ENCODE measurements at places on chromosomes 1 and 21. TPM values are rescaled to one million over a fixed set of nuclear protein-coding genes. Genes with fewer than 3 reads are reported as not detected.

GRCh38 chr1:178644308-178645120 is 80.5 kb upstream of the RALGPS2 start:
- peaks cover 30% of the 10 kb centered on the region for H3K4me1 ChIP-seq
- no peaks in the 10 kb centered on the region for H3K36me3 ChIP-seq
- H3K27me3 ChIP-seq, result no peaks in the 10 kb centered on the region
- no peak for DNase-seq
- H3K27ac ChIP-seq, result no peak overlapping the region

GRCh38 chr1:178389441-178389840 is 107.3 kb downstream of the CLEC20A start:
- H3K27ac ChIP-seq, result no peak overlapping the region
- no peak for DNase-seq
- peaks cover 9% of the 10 kb centered on the region for H3K4me1 ChIP-seq
- H3K36me3 ChIP-seq, result no peaks in the 10 kb centered on the region
- no peaks in the 10 kb centered on the region for H3K27me3 ChIP-seq

DNA sequence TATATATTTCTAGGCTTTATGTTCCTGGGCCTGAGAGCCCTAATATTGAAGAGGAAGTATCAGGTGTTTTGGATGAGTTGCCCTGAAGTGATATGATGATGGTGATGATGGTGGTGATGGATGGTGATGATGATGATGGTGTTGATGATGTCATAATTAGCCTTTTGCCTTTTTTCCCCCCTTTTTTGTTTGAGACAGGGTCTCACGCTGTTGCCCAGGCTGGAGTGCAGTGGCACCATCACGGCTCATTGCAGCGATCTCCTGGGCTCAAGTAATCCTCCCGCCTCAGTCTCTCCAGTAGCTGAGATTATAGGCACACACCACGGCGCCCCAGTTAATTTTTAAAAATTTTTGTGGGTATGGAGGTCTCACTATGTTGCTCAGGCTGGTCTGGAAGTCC is 76.5 kb downstream of the CNST start:
- H3K27ac ChIP-seq, result no peak overlapping the region
- H3K27me3 ChIP-seq, result no peaks in the 10 kb centered on the region
- H3K36me3 ChIP-seq, result no peaks in the 10 kb centered on the region
- H3K4me3 ChIP-seq, result no peak overlapping the region
- no peaks in the 10 kb centered on the region for H3K4me1 ChIP-seq

DNA sequence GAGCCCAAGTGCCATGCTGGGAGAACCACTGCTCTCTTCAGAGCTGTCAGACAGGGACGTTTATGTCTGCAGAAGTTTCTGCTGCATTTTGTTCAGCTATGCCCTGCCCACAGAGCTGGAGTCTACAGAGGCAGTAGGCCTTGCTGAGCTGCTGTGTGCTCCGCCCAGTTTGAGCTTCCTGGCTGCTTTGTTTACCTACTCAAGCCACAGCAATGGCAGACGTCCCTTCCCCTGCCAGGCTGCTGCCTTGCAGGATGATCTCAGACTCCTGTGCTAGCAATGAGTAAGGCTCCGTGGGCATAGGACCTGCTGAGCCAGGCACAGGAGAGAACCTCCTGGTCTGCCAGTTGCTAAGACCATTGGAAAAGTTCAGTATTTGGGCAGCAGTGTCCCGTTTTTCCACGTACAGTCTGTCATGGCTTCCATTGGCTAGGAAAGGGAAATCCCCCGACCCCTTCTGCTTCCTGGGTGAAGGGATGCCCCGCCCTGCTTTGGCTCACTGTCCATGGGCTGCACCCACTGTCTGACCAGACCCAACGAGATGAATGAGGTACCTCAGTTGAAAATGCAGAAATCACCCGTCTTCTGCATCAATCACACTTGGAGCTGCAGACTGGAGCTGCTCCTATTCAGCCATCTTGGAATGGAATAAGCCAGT is 31.9 kb downstream of the CYP4B1 start:
- no peak overlapping the region for H3K4me3 ChIP-seq
- H3K27ac ChIP-seq, result no peak overlapping the region
- no peaks in the 10 kb centered on the region for H3K27me3 ChIP-seq
- no peaks in the 10 kb centered on the region for H3K4me1 ChIP-seq
- H3K36me3 ChIP-seq, result no peaks in the 10 kb centered on the region
- DNase-seq, result no peak

GRCh38 chr1:196459383-196459782 is 148.9 kb downstream of the KCNT2 start:
- H3K27me3 ChIP-seq, result no peaks in the 10 kb centered on the region
- H3K4me3 ChIP-seq, result no peak overlapping the region
- no peak overlapping the region for H3K27ac ChIP-seq
- peaks cover 12% of the 10 kb centered on the region for H3K4me1 ChIP-seq

DNA sequence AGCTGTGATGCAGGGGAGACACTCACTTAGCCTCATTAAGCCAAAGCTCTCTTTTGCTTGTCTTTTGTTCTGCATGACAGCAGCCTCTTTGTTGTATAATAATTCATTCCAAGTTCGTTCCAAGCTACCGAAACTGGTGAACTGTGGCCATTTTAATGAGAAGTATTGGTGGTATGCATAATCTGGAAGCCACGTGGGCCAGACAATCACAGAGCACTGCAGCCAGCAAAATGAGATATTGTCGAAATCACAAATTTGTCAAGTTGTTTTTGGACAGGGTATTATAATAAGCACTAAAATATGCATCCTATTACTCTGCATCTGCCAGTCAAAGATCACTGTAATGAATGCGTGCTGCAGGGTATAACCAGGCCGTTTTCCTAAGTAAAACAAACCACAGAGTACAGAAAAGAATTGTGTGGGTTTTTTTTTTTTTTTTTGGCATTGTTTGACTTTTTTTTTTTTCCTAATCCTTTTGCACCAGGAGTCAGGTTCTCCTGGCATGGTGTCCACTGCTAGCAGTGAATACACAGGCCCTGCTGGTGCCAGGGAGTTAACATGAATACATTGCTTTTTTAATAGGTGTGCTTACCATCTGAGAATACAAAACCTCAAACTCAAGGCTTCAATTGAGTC is 423.9 kb downstream of the PTBP2 start:
- peak; percentile 55 for DNase-seq
- H3K4me1 ChIP-seq, result peaks cover 16% of the 10 kb centered on the region
- no peak overlapping the region for H3K4me3 ChIP-seq

- no peaks in the 10 kb centered on the region for H3K27me3 ChIP-seq
- H3K4me1 ChIP-seq, result no peaks in the 10 kb centered on the region
- H3K27ac ChIP-seq, result no peak overlapping the region
- no peak for DNase-seq
Measured at GRCh38 chr1:17633654-17634053, 94.2 kb downstream of the ARHGEF10L start.

DNA sequence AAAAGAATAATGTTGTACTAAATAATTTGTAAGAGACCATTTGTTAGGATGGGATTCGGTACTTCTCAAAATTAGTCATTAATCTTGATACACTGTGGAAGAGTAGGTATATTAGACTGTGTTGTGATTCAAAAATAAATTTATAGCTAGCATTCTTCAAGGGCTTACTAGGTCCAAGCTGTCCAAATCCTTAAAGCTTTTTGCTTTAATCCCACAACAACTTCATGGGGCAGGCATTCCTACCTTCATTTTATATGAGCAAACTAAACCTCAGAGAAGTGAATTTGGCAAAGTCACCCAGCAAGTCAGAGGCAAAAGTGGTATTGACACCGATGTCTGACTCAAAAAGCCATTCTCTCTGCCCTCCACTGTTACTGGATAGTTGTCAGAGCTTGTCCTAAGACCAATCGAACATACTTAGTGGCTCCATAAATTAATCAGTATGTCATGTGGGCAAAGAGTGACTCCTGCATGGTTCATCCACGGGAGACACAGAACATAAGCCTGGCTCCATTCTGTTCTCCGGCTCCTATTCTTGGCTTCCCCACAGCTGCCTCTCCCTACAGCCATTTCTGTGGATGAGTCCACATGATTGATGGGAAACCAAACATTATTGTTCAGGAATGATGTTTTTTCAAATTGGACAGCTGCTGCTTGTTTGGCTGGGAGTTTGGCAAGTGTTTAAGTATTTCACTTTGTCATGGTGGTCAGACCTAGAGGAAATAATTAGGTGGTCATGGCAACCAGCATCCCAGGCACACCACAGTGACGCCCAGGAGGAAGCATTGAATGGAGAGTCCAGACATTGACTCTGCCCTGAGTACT is 133.4 kb upstream of the FGGY start:
- H3K4me1 ChIP-seq, result no peaks in the 10 kb centered on the region
- H3K27me3 ChIP-seq, result no peaks in the 10 kb centered on the region
- no peak overlapping the region for H3K27ac ChIP-seq
- peaks cover 3% of the 10 kb centered on the region for H3K36me3 ChIP-seq
- no peak overlapping the region for H3K4me3 ChIP-seq

DNA sequence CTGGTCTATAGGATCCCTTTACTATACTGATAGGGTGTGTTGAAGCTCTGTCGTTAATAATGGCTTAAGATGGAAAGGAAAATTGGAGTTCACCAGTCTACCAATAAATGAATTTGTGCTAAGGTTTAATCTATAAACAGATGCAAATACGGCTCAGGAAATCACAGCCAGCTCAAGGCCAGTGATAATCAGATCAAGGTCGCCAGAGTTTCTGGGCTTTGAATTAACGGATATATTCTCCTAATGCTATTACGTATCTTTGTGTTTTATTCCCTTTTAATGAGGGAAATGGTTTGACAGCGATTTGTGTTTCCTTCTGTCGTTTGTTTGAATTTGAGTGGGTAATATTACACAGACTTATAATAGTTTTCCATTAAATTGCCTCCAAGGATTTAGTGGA is 279.6 kb downstream of the BACH1 start:
- no peak overlapping the region for H3K27ac ChIP-seq
- peaks cover 8% of the 10 kb centered on the region for H3K4me1 ChIP-seq
- no peak overlapping the region for H3K4me3 ChIP-seq
- no peaks in the 10 kb centered on the region for H3K27me3 ChIP-seq
- no peaks in the 10 kb centered on the region for H3K36me3 ChIP-seq

- no peaks in the 10 kb centered on the region for H3K36me3 ChIP-seq
- H3K27me3 ChIP-seq, result no peaks in the 10 kb centered on the region
- no peak overlapping the region for H3K4me3 ChIP-seq
- DNase-seq, result no peak
- H3K27ac ChIP-seq, result no peak overlapping the region
Measured at GRCh38 chr1:116485976-116486375, 84.8 kb downstream of the CD58 start.

GRCh38 chr1:63403386-63403785 is 36.0 kb downstream of the ALG6 start:
- H3K27ac ChIP-seq, result no peak overlapping the region
- H3K27me3 ChIP-seq, result no peaks in the 10 kb centered on the region
- no peak overlapping the region for H3K4me3 ChIP-seq
- H3K36me3 ChIP-seq, result peaks cover 11% of the 10 kb centered on the region
- no peak for DNase-seq

DNA sequence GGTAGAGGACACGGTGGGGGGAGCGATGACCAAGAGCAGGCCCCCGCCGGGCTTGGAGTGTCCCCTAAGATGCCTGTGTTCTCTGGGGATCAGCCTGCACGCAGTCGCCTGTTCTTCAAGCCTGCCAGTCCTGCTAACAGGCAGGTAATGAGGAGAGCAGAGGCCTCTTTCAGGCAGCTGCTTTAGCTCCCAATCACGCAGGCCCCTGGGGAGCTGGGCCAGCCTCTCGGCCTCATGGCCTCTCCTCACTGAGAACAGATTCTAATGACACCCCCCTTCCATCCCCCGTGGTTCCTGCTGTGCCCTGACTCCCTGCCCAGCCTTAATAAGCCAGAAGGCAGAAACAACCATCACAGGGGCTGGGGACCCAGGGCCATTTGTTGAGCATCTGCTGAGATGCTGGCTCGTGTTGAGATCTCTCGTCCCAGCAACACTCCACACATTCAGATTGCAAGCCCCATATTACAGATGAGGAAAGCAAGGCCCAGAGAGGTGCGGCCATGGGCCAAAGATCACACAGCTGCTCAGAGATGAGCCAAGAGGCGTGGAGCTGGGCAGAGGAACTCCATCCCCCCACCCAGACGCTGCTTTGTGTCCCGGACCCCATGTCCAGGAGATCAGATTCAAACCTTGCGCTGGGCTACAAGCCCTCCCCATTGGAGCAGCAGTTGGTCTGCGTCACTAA is 71.6 kb upstream of the CASZ1 start:
- no peaks in the 10 kb centered on the region for H3K36me3 ChIP-seq
- peak overlapping the region; percentile 59 for H3K4me3 ChIP-seq
- peak; percentile 55 for DNase-seq
- peaks cover 21% of the 10 kb centered on the region for H3K4me1 ChIP-seq

DNA sequence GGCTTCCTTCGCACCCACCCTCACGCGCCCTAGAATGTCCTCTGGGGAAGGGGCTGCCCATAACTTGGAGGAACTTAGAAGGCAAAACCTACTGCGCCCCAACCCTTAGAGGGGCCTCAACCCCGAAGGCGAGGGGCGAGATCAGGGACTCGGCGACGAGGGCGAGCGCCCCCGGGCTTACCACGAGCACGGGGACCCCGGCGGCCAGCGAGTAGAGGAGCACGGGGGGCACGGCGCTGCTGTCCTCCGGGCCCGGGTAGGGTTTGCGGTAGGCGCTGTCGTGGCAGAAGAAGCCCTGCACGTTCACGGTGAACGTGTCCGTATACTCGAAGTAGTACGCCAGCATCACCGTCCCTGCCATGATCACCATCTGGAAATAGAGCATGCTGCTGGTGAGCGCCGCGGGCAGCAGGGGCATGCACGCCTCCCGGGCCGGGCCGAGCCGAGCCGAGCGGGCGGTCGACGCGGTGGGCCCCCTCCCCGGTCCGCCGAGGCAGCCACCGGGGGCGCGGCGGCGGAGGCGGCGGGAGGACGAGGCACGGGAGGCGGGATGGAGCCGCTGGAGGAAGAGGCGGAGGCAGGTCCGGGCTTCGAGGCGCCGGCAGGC is 304 bp downstream of the PLPPR5 start:
- H3K27ac ChIP-seq, result no peak overlapping the region
- peaks cover 62% of the 10 kb centered on the region for H3K27me3 ChIP-seq
- peak overlapping the region; percentile 68 for H3K4me3 ChIP-seq
- H3K4me1 ChIP-seq, result peaks cover 8% of the 10 kb centered on the region
- DNase-seq, result no peak

DNA sequence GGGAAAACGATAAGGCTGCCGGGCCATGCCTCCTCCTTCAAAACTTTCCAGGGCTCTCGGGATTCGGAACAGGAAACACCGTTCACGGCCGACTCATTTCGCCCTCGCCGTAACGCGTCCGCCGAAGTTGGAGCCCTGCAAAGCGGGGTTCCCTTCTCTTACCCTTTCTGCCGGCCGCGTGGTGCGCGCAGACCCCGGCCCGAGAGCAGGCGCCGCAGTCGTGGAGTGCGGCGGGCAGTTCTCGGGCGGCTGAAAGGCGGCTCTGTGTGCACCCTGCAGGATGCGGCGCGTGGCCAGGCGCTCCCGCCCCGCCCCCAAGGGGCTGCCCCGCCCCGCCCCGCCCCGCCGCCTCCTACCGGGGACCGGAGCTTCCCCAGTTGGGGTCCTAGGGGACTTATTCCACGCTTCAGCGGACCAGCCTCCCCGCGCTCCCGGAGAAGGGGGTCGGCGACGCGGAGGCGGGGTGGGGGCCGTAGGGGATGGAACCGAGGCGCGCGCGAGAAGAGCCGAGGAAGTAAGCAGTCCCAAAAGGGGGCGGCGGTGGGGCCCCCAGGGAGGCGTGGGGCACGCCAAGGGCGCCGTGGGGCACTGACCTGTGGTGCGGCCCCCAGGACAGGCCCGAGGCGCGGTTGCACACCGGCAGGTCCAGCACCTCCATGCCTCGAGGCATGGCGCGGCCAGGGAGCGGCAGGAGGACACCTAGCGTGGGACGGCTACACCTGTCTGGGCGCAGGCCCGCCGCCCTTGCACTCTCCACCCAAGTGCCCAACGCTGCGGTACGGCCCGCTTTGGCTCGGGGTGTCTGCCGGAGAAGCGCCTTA is at the start of gene MCOLN2:
MCOLN2 (minus strand) TSS at position 268 of the 821 bp plus-strand sequence; CDS start at position 27, 241 bp downstream.
- DNase-seq, result peak; percentile 86
- peak within 1 kb of the TSS; percentile 66 for H3K4me3 ChIP-seq
- peaks cover 86% of the 10 kb centered on the region for H3K27me3 ChIP-seq
- H3K4me1 ChIP-seq, result no peaks in the 10 kb centered on the region

The CXADR gene
- total RNA-seq, result 226 TPM

The OR14K1 gene
- not detected for total RNA-seq

The LORICRIN gene
- not detected for total RNA-seq

Measured in neural progenitor cell (in vitro differentiated cells).